ENCODE measurements at places on chromosomes 12 and 14.

- peak; percentile 66 for DNase-seq
Measured at GRCh38 chr12:130031571-130032189, 127.9 kb upstream of the TMEM132D start.

- DNase-seq = no peak
Measured at GRCh38 chr14:78737601-78738000, 567.4 kb downstream of the NRXN3 start.

DNA sequence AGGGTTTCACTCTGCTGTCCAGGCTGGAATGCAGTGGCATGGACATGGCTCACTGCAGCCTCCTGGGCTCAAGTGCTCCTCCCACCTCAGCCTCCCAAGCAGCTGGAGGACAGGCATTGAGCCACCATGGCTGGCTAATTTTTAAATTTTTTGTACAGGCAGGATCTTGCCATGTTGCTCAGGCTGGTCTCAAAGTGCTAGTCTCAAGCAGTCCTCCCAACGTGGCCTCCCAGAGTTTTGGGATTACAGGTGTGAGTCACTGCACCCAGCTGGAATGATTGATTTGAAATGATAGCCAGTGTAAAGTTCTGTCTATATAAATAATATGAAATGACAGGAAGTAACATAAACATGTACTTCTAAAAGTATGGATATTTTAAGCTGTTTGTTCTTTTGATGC lies 172.7 kb downstream of the FUT8 start:
- DNase-seq = no peak

GRCh38 chr12:5177731-5178130 lies 134.1 kb downstream of the KCNA5 start:
- no peak for DNase-seq

DNA sequence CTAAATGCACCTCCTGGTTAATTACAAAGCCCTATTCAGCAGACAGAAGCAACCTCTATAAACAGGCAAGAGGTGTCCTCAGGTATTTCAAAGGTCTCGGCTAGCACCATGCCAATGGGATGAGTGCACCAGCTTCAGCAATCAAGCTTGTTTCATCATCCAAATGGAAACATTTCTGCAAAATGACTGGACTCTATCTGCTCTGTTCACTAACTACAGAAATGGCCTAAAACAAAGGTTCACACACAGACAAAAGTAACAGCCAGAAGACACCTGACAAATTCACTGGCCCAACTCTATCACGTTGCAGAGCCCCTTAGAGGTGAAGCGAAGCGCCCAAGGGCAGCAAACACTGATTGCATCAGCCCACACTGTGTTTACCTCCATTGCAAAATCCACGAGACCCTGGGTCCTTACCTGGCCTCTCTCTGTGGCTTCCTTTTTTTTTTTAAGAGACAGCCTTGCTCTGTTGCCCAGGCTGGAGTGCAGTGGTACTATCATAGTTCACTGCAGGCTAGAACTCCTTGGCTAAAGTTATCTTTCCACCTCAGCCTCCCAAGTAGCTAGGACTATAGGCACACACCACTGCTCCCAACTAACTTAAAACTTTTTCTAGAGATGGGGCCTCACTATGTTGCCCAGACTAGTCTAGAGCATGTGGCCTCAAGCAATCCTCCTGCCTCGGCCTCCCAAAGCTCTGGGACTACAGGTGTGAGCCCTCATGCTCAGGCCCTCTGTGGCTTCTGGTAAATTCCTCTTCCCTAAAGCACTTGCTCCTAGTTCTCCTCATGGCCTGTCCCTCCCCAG lies 8.5 kb upstream of the SYNE3 start:
- no peak for DNase-seq

DNA sequence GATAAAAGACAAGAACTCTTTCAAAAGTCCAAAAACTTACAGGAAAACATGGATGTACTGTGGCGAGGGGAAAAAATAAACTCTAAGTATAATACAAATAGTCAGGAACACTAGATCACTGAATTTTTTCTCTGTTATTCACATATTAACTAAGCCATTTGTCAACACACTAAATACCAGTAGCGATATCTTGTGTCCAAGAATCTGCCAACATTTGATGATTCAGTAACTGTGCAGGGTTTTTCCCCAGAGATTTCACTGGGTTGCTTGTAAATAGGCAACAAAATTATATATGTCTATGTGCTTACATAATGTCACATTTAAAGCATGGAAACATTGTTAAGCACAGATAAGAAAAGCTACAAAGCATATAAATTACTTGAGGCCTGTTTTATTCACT lies 205.9 kb downstream of the KIF21A start:
- DNase-seq = no peak

GRCh38 chr12:60921541-60921940 lies 1325.7 kb downstream of the SLC16A7 start:
- DNase-seq = no peak

DNA sequence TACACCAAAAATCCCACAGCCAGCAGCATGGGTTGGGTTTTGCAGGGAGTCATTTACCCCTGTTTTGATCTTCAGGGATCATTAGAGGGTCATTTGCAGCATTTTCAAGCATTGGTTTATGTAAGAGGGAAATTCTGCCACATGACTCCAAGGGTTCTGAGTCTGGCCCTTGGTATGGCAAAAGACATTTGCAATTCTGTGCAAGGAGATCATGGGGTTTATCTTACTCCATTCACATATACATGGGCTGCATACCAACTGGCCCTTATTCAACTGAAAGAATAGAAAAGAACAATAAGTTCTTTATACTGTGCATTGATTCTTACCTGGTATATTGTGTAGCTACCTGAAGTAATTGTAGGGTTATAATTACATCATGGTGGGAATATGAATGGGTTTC lies 13.7 kb downstream of the SIX4 start:
- no peak for DNase-seq

- no peak for DNase-seq
Measured at GRCh38 chr12:116093915-116094314, 183.6 kb downstream of the MED13L start.

- DNase-seq = no peak
Measured at GRCh38 chr12:11762723-11763326, 113.4 kb downstream of the ETV6 start.

DNA sequence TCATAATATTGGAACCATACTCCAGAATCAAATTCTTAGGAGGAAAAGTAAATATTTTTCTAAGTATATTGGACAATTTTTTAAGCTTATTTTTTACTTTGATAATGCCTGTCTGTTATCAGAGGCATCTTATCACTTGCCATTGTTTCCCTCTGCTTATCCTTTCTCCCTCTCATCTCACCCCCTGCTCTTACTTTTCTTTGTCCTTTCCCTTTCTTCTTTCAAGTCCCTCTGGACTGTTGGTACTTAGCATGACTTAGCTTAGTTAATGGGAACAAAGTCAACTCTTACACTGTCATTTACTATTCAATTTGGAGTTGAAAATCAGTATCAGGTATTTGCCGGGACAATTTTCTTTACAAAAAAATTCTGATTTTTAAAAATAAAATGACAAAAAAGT lies 45.2 kb downstream of the ABCD2 start:
- DNase-seq = peak; percentile 15

- no peak for DNase-seq
Measured at GRCh38 chr12:115440438-115440837, 756.5 kb upstream of the TBX3 start.

- no peak for DNase-seq
Measured at GRCh38 chr14:105126981-105127329, 41.6 kb downstream of the JAG2 start.

DNA sequence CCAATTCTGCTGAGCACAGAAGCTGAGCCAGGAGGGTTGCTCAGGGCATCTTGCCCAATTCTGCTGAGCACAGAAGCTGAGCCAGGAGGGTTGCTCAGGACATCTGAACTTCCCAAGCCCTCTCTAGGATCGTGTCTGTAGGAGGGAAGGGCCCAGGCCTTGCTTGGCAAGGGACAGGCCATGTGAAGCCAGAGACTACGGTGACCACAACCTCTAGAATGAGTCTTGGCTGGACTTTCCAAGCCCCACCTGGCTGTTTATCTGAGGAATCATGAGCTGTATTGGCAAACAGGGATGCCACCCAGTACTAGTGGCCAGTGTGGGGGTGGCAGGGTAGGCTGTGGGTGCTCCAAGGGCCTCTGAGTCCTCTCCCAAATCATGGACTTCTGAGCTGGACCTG lies 7.7 kb upstream of the SERPINA6 start:
- DNase-seq = no peak

DNA sequence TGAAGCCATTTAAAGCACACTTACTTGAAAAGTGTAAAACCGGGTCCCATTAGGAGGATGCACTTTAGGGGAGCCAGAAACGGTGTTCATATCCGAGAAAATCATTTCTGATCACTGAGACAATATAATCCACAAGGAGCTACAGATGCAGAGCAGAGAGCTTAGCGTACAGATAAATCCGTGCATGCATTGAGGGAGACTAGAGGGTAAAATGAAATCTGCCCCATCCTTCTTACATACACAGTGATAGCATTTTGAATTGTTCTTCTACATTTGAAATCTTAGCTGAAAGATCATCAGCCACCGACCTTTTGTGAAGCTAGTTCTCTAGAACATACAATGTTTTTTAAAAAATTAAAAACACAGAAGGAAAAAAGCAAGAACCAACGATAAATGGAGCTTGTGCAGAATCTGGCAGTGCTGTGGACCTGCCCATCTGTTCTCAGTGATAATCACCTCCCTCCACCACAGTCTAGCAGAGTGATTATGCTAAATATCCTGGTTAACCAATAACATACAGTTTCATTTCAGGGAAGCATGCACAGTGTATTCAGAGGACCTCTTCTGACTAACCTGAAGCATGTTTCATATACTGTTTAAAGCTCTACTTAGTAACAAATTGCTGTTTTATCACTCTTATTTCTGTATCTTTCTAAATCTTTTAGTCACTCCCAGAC lies 161.1 kb downstream of the PPFIA2 start:
- DNase-seq = no peak
